ENCODE measurements at places on chromosomes 4 and X.
A peak's percentile ranks its signal among the peaks of the same experiment; 100 is the strongest.

DNA sequence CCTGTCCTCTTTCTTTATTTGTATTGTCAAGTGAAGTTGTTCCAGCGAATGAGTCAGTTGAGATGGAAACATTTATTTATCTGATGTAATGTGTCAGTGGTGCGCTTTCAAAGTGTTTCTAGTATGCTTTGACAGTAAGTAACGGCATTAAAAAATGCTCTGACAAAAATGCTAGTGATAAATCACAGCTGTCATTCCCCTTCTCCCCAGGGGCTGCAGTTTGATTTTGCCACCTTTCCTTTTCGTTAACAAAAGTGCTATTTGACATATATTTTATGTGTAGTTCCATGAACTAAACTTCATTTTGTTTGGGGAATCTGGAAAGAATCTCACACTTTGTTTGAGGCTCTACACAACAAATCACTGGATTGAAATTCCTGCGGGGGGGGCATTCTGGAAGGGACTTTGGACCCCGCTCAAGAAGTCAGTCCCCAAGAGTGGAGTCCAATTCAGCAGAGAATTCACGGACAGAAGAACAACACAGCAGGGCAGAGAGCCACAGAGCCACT, 7.6 kb upstream of the TBC1D19 start:
- DNase-seq, result no peak

- no peak for DNase-seq
Measured at GRCh38 chr4:180932370-180933001, 1310.7 kb upstream of the TENM3 start.

DNA sequence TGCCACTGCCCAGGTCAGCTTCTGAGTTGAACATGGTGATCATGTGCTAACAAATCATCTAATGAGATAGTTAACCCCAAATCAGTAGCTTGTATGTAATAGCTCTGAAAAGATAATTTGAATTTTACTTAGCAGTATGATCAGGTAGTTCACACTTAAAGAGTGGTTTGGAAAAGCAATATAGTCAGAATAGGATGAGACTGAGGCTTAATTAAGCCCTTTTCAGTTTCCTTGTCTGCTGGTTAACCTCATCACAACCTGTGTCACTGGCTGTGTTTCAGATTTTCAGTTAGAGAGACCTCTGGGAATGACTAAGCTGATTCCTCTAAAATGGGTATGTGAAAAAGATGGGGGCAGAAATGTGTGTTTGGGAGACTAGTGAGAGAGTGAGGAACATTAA, 38.1 kb downstream of the GPR174 start:
- no peak for DNase-seq

DNA sequence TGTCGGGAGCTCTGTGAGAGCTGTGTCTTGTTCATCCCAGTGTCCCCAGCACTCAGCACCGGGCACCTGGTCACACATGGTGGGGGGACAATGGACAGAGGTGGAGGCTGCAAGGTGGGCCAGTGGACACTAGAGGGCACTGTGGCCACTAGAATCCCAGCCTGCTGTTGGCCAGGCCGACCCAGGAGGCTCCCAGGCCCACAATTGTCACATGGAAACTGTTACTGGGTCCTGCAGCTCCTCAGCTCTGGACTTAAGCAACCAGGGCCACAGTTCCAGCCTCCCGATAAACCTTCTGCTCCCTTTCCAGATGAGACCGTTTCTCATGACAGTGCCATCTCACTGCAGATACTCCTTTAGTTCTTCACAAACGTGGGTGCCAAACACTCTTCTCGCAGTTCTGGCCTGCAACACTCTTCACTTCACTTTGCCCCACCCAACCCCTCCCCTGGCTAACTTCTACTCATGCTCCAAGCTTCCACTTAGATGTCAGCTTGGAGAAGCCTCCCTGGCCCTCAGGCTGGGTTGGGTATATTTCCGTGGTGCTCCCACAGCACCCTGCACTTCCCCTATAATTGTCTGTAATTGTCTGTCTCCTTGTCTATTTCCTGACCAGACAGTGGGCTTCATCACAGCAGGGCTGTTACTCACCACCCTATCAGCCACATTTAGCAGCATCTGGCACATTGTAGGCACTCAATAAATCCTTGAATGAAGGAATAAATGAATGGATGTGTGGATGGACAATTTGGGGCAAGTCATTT, 3.5 kb upstream of the IQSEC2 start:
- peak; percentile 52 for DNase-seq

DNA sequence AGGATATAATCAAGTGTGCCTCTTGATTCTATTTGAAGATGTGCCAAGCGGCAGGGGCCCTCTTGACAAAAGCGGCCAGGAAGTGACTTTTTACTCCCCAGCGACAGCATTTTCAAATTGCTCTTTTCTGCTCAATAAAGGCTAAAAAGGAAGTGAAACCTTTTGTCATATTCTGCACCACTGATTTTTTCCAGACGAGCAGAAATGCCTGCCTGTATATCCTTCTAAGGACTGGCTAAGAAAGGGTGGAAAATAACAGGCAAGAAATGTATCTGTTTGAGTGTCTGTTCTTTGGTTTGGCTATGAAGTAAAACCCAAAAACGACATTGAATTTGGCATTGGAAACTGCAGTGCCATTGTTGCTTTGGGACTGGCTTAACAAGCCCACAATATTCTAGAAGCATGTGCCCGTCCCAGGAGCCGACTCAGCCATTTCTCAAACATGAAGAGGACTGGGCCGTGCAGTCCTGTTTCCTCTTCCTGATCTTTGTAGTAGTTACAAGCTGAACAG, 25.4 kb downstream of the TMSB4X start:
- DNase-seq, result no peak

DNA sequence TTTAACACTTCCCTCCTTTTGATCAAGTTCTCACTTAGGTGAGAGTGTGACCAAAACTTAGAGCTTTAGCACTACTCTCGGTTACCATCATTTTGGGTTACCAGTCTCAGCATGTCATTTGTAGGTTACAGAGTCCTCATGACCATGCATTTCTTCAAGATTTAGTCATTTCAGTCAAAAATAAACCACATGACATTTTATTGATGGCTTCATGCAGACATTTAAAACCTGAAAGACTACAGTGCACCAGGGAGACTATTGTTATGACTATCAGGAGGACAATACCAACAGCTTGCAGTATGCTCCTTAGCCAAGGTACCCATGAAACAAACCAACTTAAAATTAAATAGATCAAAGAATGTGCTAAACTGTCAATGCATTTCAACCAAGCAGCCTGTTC, 498.1 kb upstream of the FSTL5 start:
- no peak for DNase-seq

DNA sequence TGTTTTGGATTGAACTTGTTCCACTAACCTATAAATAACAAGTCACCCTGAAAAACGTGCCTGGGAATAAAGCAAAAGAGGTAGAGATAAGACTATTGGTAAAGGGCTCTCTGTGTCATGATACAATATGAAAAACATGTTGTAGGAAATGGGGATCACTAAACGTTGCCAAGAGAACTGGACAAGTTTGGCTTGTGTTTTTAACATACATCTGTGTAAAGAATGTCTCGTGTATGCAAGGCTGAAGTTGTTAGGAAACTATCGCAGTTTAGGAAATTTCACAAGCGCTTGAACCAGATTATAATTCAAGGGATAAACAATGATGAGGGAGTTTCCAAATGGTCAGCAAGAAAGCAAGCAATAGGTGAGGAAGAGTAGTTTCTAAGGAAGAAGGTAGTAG, 655.8 kb downstream of the PCDH7 start:
- no peak for DNase-seq

DNA sequence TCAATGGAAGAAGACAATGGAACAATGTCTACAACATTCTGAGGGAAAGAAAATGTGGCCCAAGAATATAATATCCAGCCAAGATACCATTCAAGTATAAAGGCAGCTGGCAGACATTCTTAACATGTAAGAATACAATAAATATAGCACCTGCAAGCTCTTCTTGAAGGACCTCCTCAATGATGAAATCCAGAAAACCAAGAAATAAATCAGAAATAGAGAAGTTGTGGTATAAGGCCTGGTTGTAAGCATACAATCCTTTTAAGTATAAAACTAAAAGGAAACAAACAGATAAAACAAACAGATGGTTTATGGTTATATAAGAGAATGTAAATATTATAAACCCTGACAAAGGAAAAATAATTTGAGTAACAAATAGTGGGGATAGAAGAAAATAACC, 33.4 kb downstream of the SYTL4 start:
- DNase-seq, result no peak

- no peak for DNase-seq
Measured at GRCh38 chr4:79232540-79232939, 93.3 kb downstream of the NAA11 start.

DNA sequence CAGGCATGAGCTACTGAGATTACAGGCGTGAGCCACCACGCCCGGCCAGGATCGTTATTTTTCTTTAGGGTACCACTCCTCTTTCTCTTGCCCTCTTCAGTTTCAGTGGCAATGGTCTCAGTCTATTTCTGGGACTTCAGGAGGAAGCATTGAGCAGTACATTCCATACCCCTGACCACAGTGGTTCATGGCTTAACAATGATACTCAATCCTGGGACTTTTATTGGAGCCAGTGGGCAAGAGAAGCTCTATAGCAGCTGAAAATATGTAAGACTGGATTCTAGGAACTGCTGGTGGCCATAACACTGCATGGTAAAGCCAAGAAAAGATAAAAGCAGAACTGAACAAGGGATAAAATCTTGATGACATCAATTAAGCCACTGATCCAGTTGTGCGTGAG, 5.8 kb upstream of the CCNA2 start:
- no peak for DNase-seq

GRCh38 chr4:91422011-91422410, 881.8 kb upstream of the GRID2 start:
- no peak for DNase-seq

DNA sequence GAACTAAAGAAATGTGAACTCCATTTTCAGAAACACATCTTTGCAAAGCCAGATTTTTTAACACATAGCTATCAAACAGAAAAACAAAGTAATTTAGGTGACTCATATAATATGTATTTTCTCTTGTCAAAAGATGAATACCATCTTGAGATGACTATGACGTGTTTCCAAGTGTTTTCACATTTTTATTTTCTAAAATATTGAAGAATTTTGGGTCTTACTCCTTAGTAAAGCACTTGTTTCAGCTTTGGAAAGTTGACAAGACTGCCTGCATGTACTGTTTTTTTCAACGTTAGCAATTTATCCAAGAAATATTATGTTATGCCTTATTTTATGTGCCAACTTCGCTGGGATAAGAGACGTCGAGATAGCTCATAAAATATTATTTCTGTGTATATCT, 733.9 kb upstream of the EPHA5 start:
- DNase-seq, result no peak

DNA sequence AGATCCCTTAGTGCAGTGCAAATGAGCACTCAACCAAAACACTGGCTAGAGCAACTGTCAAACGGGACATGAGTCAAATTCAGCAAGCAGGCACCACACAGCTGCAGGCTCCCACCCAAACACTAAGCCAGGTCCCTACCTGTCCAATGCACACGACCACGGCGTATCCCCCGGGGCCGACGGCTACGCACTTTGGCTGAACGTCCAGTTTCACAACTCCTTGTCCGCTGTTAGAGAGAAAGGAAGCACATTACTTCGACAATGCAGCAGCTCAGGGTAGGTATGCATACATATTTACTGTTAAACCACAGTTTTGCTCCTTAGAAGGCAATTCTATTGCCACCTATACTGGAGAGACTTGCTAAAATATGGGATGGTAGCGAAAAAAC, 35.4 kb downstream of the WDR1 start:
- DNase-seq, result no peak

- no peak for DNase-seq
Measured at GRCh38 chrX:152428120-152428519, 23.0 kb downstream of the GABRA3 start.

DNA sequence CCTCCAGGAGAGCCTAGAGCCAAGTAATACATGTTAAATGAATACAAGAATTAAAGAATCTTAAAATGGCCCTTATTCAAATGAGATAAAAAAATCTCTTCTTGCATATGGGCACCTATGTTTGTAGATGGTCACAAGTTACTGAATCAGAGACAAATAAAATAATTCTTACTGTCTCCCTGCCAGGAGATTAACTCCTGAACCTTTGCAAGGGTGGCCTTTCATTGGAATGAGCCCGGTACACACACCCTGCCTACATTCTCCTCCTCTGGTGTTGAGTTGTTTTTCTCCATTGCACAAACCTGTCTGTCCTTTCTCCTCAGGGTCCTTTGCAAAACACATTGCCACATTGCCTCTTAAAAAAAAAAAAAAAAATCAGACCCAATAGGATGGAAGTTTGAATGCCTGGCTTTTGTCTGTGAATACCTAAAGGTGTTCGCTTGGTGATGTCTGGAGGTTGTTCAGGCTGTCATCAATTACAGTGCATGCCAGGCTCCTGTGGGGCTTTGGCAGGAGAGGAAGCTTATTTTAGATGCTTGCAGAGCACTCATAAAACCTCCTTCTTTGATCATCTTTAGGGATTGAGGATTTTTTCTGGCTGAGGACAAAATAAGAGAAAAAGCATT, 8.3 kb upstream of the TMEM154 start:
- no peak for DNase-seq

GRCh38 chrX:42149281-42149680, 225.9 kb upstream of the CASK start:
- no peak for DNase-seq

DNA sequence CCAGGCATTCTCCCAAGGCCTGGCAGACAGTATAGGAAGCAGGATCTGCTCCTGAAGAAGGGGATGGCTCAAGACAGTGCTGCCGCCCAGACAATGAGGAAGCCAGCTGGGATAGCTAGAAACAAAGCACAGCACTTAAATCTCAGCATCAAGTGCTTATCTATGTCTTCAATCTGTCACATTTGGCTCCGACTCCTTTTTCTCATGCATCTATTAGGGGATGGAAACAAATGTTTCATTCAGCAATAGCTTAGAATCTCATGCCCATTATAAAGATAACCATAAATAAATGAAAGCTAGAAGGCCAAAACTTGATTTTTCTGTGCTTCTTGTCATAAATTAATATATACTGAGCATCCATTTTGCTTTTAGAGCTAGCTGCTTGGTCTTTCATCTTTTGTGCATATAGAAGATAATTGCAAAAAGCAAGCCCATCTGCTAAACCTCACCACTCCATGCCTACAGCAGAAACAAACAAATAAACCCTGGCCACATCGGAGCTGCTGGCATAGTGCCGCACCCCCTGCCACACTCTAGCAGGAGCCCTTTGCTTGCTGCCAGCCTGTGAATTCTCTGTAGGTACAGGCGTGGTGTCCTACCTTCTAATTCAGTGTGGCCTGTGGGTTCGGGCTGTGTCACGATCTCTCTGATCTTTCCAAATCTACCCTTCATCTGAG, 75.9 kb downstream of the AASDH start:
- DNase-seq, result no peak

- DNase-seq, result no peak
Measured at GRCh38 chrX:38293741-38294140, 33.6 kb downstream of the RPGR start.

GRCh38 chrX:48971249-48972219, at the start of gene KCND1:
Gene KCND1 (minus strand): TSS chrX:48971844. CDS start chrX:48970271, 1,573 bp downstream.
- no peak for DNase-seq

- DNase-seq, result no peak
Measured at GRCh38 chr4:125315576-125316400, 1.0 kb downstream of the FAT4 start.

GRCh38 chr4:184384056-184384809, 90.1 kb downstream of the IRF2 start:
- no peak for DNase-seq
